ENCODE measurements at places on chromosomes 7 and 10. TPM values are rescaled to one million over a fixed set of nuclear protein-coding genes. Genes with fewer than 3 reads are reported as not detected.

Gene SEC61G
- 194 TPM for total RNA-seq

GRCh38 chr10:95391164-95391563 is 100.4 kb upstream of the PDLIM1 start:
- H3K4me1 ChIP-seq = peaks cover 67% of the 10 kb centered on the region
- peaks cover 3% of the 10 kb centered on the region for H3K36me3 ChIP-seq
- no peak for DNase-seq
- H3K4me3 ChIP-seq = no peak overlapping the region
- peaks cover 1% of the 10 kb centered on the region for H3K27me3 ChIP-seq

- no peaks in the 10 kb centered on the region for H3K27me3 ChIP-seq
- no peak overlapping the region for H3K4me3 ChIP-seq
- peaks cover 28% of the 10 kb centered on the region for H3K4me1 ChIP-seq
- H3K36me3 ChIP-seq = peaks cover 3% of the 10 kb centered on the region
These were observed 60.0 kb downstream of the PIK3AP1 start for GRCh38 chr10:96660297-96660696.

GRCh38 chr10:130411496-130412085 is 275.4 kb downstream of the GLRX3 start:
- H3K27me3 ChIP-seq = no peaks in the 10 kb centered on the region
- H3K4me3 ChIP-seq = no peak overlapping the region
- H3K36me3 ChIP-seq = no peaks in the 10 kb centered on the region

GRCh38 chr7:41084381-41084780 is 618.5 kb downstream of the INHBA start:
- H3K27me3 ChIP-seq = no peaks in the 10 kb centered on the region
- peaks cover 6% of the 10 kb centered on the region for H3K4me1 ChIP-seq
- no peak overlapping the region for H3K4me3 ChIP-seq
- H3K27ac ChIP-seq = no peak overlapping the region
- DNase-seq = no peak

Data from chondrocyte (in vitro differentiated cells).